ENCODE measurements at places on chromosomes 6 and 20.

- DNase-seq: no peak
Observed at GRCh38 chr6:1736346-1737105, 126.8 kb downstream of the FOXC1 start.

GRCh38 chr6:141326426-141326825 is 806.3 kb upstream of the GJE1 start:
- DNase-seq: no peak

DNA sequence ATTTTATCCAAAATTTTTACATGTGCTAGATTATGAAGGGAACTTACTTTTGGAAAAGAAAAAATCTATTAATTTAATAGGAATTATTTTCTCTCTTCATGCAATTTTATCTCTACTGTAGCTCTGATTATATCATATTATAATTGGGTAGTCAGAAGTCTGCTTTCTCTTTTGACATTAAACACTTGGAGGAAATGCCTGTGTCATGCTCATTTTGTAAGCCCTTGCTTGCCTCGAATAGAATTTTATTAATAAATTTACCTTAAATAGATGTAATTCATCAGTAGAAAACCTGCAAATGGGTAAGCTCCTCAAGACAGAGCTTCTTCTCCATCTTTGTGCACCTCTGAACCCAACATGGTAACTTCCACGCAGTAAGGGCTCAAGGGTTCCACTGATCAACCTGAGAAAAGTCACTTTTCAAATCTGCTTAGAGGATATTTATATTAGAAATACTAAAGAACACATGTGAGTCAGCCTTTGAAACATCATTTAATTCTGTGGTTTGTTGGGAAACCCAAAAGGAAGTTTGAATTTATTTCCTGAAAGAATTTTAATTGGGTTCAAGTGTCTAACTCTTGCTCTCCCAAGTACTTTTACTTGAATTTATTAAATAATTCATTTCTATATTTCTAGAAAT is 266.0 kb downstream of the ALDH8A1 start:
- no peak for DNase-seq

GRCh38 chr6:24865161-24865560 is 66.4 kb upstream of the ARMH2 start:
- no peak for DNase-seq

GRCh38 chr6:97461218-97461617 is 178.2 kb upstream of the MMS22L start:
- DNase-seq: no peak

- DNase-seq: no peak
Observed at GRCh38 chr6:7922596-7922995, 12.0 kb upstream of the TXNDC5 start.

DNA sequence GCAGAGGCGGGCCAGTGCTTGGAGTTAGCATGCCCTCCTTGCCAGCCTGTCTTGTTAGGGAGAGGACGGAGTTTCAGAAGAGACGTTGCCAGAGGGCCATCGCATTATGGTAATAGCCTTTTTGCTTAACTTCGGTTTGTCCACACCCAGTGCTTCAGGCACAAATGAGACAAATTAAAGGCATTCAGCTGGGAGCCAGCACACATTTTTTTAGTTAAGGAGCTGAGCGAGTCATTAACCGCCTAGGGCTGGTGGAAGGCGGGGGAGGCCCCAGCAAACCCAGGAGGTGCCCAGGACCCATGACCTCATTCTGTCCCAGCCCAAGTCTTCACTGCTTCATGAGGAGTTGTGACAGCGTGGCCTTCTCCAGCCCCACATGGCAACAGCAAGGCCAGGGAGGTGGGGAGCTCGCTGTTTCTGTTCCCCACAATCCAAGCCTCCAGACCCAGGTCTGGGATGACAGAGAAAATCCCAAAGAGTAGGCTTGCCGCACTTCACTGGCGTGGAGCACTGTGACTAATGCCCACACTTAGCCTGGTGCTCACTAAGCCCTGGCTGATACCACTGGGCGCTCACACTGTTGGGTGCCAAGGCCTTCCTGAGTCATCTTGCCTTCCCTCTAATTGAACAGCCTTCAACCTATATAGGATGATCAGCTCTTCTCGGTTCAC is 237.1 kb downstream of the ANKRD60 start:
- DNase-seq: no peak

GRCh38 chr20:4457566-4458543 is 263.9 kb upstream of the PRND start:
- no peak for DNase-seq

- DNase-seq: no peak
Observed at GRCh38 chr20:43977252-43977651, 62.6 kb downstream of the TOX2 start.

DNA sequence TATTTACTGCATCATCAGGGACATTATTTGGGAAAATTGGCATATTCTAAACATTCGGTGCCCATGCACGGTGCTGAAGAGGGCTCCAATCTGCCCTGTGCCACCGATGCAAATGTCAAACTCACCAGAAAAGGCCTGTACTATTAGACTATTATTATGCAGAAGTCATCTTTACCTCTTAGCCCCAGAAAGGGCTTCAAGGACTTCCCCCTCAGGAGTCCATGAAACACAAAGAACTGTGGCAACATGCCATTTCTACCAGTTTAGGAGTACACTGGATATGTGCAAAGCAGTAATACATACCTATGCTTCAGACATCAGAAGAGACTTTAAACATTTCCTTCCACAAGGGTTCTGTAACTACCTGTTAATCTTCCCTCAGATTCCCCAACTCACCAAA is 8.6 kb downstream of the DIDO1 start:
- no peak for DNase-seq

DNA sequence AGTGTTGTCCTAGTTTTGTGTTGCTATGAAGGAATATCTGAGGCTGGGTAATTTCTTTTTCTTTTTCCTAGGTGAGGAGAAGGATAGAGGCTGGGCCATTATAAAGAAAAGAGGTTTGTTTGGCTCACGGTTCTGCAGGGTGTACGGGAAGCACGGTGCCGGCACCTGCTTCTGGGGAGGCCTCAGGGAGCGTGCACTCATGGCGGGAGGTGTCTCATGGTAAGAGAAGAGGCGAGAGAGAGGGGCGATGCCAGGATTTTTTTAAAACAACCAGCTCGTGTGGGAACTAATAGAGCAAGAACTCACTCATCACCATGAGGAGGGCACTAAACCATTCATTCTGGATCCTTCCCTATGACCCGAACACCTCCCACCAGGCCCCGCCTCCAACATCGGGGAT is 14.2 kb upstream of the NPBWR2 start:
- no peak for DNase-seq

DNA sequence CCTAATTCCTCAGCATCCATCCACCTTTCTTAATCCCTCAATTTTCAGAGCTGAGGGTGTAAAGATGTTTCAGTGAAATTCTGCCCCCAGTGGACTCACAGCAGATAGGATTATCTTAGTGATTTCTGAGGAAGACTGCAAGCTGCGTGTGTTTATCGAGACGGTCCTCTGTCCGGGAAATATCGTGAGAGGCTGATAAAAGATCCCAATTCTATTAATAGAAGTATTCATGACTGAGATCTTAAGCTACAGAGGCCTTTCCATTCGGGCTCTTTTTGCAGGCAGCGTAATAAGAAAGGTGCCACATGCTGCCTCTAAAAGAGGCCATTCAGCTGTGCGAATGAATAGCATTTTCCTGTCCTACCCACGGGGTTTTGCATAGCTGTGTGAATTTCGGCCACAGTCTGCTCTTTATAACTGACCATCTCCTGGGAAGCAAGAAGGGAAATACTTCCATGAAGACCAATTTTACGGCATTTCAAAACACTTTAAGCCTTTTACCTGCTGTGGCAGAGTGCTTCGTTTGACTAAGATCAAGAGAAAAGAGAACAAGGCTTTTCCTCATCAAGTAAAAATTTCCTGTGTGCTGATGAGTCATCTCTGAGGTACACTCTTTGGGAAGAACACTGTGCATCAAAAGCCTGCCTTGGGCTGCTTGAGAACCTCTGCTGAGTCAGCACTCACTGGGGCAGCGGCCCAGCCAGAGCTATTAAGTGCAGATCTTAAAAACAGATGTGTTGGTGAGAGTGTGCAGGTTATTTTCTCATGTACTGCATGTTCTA is 208.8 kb downstream of the ARHGAP18 start:
- no peak for DNase-seq

- DNase-seq: no peak
Observed at GRCh38 chr6:70168681-70169377, 134.1 kb downstream of the COL9A1 start.

DNA sequence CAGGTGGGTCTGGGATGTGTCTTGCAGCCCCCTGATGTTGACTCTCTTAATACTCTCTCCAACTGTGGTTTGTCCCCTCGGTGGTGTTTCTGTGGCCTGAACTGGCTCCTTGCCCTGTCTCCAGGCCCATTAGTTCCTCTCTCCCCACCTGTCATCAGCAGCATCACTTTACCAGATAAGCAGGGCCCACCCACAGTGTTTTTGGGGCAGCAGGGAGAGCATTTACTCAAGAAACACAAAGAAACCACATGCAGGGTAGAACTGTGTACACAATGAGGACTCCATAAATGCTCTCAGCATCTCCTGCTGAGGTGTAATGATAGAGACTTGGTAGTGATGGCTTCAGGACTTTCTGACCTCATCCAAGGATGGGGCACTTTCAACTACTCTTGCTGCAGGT is 20.2 kb upstream of the MRPS18A start:
- DNase-seq: no peak

- no peak for DNase-seq
Observed at GRCh38 chr20:57395111-57395966, 4.1 kb downstream of the RBM38 start.

GRCh38 chr6:70672549-70672948 is 4.9 kb downstream of the SMAP1 start:
- DNase-seq: no peak

- DNase-seq: no peak
Observed at GRCh38 chr6:130240232-130240631, 17.5 kb upstream of the SAMD3 start.
